ENCODE measurements at places on chromosomes 3 and 15.
A peak's percentile ranks its signal among the peaks of the same experiment; 100 is the strongest.

GRCh38 chr15:90598031-90598577 lies 68.4 kb downstream of the CRTC3 start:
- DNase-seq: peak; percentile 57

DNA sequence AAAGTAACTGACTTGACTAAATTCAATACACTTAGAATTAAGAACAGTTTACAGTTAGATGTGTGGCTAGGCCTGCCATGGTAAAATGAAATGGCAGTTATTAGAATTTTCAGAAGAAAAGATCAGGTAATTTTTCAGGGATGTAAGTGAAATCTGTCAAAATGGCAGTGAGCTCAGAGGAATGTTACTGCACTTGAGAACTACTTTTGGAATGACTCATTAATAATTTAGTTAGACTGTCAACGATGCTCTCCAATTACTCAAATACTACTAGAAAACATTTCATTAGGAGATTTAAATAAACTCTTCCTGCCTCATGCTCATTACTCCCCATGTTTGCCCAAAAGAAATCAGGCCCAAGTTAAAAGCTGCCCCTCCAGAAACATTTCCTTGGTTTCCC lies 84.4 kb downstream of the RFTN1 start:
- DNase-seq: no peak

DNA sequence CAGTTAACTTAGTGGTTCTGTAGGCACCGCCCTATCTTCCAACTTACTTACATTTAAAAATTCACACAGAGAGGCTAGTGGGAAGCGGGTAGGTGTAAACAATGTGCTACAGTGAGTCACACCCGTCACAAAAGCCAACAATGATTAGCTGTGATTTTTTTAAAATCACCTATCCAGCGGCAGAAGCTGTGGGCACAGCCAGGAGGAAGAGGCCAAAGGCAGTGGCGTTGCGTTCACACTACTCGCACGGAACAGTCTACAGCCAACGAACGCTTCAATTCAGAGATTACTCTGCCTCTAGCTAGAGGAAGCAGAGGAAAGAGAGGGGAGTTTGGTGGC lies 2.5 kb upstream of the NLGN1 start:
- no peak for DNase-seq

DNA sequence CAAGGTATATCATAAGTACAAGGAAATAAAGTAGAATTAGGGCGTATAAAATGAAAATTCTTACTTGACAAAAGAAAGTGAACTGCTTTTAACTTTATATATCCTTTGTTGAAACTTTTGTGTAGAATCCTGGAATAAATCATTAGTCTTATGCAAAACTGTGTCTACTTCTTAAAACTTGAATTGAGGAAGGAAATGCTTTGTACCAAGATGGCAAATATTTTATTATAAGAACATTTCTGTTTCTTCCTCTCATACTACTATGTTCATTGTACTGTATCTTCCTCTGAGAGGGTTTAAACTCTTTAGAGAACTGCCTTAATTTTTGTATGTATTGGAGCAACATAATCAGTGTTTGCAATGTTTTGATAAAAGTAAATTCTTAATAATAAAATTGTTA lies 42.0 kb downstream of the RASA2 start:
- no peak for DNase-seq

DNA sequence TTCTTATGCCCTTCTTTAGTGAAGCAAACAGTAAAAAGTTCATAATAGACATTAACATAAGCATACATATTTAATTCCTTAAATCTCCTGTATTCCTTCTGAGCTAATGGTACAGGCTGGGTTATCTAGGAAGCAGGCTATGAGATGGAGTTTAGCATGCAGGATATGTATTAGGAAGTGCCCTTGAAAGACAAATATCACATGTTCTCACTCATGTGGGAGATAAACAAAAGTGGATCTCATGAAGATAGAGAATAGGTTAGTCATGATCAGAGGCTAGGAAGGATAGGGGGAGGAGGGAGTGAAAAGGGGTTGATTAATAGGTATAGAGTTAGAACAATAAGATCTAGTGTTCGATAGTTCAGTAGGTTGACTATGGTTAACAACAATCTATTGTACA lies 105.4 kb downstream of the CLASP2 start:
- DNase-seq: no peak

DNA sequence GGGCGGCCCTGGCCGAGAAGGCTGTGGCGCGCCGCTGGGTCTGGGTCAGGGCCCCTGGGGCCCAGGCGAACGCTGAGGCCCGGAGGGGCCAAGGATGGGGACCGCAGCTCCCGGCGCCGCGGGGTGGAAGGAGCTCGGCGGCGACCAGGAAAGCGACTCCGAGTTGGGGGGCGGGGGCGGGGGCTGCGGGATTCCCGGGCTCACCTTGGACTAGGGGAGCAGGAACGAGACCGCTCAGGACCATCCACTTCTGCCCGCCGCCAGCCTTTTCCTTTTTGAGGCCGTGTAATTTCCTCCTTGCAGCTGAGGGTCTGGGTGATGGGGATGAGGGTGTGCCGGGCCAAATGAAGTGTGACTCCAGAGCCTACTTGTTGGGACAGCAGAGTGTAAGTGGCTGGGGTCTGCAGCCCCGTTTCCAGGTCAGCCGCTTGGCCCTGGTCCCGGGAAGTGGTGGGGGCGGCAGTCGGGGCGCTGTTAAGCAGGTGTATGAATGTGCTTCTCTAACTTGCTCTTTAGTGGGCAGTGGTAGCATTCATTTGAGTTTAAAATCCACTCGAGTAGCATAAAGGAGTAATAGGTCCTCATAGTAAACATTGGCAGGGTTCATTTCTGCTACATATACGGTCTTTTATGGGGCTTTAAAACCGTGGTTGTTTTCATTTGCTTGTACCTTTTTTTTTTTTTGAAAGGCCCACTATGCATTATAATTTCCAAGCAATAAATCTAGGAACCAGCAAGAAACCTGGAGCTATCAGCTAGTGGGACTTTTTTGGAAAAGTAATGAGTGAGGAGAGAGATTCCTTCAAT lies 717 bp downstream of the PXK start:
- DNase-seq: peak; percentile 75

- DNase-seq: no peak
Measured at GRCh38 chr15:55334371-55334770, 15.3 kb downstream of the PIGB start.
